Type B pancreatic cell (in vitro differentiated cells): ENCODE measurements at places on chromosomes 13 and 19. TPM values are rescaled to one million over a fixed set of nuclear protein-coding genes. Genes with fewer than 3 reads are reported as not detected.

ZNF585A gene
- total RNA-seq: 11.6 and 14.0 TPM in 2 replicates

MEIOSIN gene
- not detected in 2 replicates for total RNA-seq

ZSCAN1 gene
- total RNA-seq: 0.95 and 1.9 TPM in 2 replicates

ZNF234 gene
- 17.2 and 20.7 TPM in 2 replicates for total RNA-seq

CEACAM8 gene
- total RNA-seq: not detected in 2 replicates

SLC17A7 gene
- total RNA-seq: 0.19 TPM in 1 of 2 replicates, not detected in the other

ZNF541 gene
- not detected in 2 replicates for total RNA-seq

FXYD1 gene
- total RNA-seq: 2.0 and 5.3 TPM in 2 replicates

SH2D3A gene
- total RNA-seq: 17.4 and 47.5 TPM in 2 replicates

OR4F17 gene
- not detected in 2 replicates for total RNA-seq

TRIM28 gene
- total RNA-seq: 401 and 679 TPM in 2 replicates

ZGLP1 gene
- total RNA-seq: 5.5 and 17.0 TPM in 2 replicates

POU2F2 gene
- 0.57 and 1.7 TPM in 2 replicates for total RNA-seq

DNAAF3 gene
- 5.9 and 12.2 TPM in 2 replicates for total RNA-seq

LILRA6 gene
- total RNA-seq: not detected in 2 replicates

BABAM1 gene
- 84.6 and 93.3 TPM in 2 replicates for total RNA-seq

LILRA1 gene
- total RNA-seq: not detected in 2 replicates

DNA sequence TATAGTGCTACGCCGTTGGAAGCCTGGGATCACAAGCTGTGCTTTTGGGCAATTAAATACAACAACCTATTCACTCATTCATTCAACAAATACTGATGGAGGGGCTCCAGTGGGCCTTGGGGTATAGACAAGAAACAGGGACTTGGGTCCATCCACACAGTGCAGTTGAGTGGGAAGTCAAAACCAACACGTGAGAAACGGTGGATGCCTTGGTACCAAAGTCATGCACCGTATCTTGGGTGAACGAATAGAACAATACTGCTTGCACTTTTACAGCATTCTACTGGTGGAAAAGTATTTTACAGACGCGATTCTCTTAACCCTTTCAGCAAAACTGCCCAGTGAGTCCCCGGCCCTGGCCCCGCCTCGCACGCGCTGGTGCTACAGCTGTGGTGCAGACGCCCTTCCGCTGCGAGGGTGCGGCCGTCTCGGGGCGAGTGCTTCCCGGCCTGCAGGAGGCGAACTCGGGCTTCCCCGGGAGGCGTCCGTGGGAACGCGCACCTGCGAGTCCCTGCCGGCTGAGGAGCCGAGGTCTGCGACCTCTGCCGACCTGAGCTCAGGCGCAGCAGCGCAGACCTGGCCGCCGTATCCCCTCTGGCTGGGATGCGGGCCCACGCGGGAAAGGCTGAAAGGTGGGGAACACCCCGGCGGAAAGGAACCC lies 8.3 kb downstream of the TNFRSF19 start:
- DNase-seq: peak; percentile 84

DNA sequence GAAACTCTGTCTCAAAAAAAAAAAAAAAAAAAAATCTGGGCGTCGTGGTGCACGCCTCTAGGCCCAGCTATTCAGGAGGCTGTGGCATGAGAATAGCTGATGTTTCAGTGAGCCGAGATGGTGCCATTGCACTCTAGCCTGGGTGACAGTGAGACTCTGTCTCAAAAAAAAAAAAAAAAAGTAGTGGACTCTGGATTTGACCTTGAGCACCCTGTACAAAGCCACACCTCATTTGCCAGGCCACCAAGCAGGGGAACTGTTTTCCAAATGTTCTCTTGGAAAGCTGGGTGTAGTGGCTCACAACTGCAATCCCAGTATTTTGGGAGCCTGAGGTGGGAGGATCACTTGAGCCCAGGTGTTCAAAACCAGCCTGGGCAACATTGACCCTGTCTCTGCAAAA lies 3.8 kb upstream of the ZNF555 start:
- DNase-seq: no peak

DNA sequence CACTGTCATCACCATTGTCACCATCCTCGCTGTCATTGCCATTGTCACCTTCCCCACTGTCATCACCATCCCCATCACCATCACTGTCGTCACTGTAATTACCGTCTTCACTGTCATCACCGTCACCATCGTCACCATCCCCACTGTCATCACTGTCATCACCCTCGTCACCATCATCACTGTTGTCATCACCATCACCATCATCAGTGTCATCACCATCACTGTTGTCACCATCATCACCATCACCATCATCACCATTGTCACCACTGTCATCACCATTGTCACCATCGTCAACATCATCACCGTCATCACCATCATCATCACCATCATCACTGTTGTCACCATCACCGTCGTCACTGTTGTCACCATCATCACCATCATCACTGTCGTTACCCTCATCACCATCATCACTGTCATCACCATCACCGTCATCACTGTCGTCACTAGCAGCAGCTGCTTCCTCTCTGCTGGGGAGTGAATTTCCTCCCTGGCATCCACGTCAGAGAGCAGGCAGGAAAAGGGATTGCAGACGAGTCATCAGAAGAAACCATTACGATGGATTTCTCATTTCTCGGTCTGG lies 27.3 kb downstream of the TMEM255B start:
- no peak for DNase-seq

DNA sequence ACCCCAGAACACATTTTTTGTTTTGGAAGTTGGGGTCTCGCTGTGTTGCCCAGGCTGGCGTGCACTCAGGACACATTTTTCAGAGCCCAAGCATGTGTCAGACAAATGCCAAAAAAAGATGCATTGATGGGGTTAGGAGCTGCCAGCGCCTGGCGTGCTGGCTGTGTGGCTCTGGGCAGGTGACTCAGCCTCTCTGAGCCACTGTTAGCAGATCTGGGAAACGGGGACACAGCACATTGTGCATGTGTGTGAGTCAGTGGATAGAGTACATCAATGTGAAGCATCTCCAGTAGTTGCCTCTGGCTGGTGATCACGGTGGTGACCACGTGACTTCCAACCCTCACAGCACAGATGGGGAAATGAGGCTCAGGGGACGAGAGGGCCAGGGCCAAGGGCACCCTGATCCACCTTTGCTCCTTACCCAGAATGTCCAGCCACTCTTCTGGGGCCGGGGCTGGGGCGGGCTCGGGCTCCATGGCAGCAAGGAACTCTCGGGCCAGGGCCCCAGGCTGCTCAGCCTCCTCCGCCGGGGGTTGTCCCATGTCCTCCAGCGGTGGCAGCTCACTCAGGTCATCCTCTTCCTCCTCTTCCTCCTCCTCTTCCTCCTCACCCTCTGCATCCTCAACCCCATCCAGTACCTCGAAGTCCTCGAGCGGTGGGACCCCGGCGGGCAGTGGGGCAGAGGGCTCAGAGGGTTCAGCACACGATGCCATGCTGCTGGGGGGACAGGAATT lies 1.9 kb downstream of the FKBP8 start:
- no peak for DNase-seq

DNA sequence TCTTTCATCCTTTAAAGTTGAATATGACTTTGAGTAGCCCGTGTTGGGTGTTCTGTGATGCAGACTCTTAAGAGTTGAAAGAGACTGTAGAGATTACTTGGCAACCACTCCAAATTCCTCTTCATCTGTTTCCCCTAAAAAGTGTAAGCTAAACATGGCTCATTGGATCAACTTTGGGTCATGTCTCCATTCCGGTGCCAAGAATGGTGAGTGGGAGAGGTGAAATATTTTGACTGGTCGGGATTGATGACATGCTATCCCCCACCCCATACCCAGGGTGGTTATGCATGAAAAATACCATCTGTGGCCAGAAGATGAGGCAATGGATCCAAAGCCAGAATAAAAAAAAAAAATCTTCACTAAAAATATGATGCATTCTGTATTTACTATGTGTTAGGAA lies 281.3 kb upstream of the SOX21 start:
- no peak for DNase-seq

- DNase-seq: peak; percentile 77
Measured at GRCh38 chr13:95301183-95301967, at the start of gene ABCC4. Gene ABCC4 (minus strand): TSS chr13:95301451. CDS start chr13:95301314, 137 bp downstream.

DNA sequence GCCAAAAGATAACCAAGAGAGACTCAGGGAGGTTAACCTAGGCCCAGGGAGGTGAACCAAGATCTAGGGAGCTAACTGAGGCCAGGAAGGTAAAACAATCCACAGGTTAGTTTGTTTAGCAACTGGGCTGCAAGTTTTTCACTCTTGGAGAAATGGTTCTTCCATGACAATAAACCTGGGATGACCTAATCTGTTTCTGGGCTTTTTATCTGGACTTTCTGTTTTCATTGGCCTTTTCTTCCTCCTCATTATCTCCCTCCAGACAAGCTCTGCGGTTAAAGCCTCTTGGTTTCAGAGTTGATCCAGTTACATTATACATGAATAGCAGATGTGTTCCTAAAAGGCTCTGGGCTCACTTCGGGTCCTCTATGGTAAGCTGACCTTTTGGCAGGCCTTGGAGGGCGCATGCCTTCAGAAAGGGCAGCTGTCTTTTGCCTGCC lies 44.2 kb downstream of the PCDH8 start:
- no peak for DNase-seq

- no peak for DNase-seq
Measured at GRCh38 chr19:4357095-4357797, 13.9 kb downstream of the MPND start.

DNA sequence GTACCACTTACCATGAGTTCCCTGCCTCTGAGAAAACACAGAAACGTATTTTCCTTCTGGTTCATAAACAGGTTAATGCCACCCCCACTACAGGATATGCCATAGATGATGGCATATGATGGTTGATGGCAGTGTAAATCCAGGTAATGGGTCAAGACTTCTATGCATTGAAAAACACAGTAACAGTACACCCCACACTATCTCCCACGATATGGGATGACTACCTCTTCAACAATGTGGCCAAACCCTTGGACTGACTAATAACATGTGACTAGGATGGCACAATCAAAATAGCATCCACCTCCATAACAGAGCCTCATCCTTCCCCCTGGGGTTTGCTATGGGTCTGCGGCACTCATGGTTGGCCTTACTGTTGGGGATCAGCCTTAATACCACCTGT lies 22.0 kb downstream of the ZNF235 start:
- DNase-seq: no peak

- no peak for DNase-seq
Measured at GRCh38 chr19:5814123-5814851, 9.4 kb downstream of the NRTN start.

- DNase-seq: peak; percentile 34
Measured at GRCh38 chr13:113145496-113145895, 13.0 kb upstream of the PROZ start.

DNA sequence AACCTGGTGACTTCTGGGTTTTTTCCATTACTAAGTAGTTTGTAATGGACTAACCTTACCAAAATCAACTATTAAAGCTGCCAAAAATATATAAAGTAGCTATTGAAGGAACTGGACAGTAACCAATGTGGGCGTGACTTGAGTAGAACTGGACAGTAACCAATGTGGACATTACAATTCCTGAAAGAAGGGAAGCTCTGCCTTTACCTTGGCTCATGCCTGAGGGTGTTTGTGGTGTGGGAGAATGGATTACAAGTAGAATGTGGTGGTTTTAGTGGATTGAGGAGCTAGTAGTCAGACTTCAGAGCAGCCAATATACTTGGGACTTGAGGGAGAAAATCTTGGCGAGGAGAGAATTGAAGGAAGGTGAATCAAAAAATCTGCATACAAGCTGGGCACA lies 17.5 kb downstream of the LRRC63 start:
- no peak for DNase-seq

GRCh38 chr13:25080773-25081172 lies 15.2 kb upstream of the PABPC3 start:
- no peak for DNase-seq

- DNase-seq: no peak
Measured at GRCh38 chr19:18677156-18677555, 6.3 kb upstream of the CRTC1 start.

DNA sequence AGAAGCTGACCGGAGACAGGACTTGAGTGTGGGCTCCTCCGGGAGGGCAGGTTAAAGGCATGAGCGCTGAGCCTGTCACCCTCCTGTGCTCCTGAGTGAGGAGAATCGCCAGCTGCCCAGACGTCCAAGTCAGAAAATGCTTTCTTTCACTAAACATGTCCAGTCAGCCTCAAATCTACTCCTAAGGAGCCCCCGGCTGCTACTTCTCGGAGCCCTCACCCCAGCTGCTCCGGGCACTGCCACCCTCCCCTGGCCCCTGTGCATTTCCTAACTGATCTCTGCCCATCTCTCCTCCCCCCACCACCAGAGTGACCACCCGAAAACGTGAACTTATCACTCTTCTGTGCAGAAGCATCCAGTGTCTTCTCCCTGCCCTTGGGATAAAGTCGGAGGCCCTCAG lies 277.5 kb upstream of the SOX1 start:
- DNase-seq: no peak

- no peak for DNase-seq
Measured at GRCh38 chr19:38304352-38304865, 358 bp downstream of the C19orf33 start.

GRCh38 chr13:97109256-97109655 lies 112.9 kb upstream of the MBNL2 start:
- DNase-seq: no peak

GRCh38 chr19:31979362-31979761 lies 366.0 kb upstream of the ZNF507 start:
- peak; percentile 25 for DNase-seq

DNA sequence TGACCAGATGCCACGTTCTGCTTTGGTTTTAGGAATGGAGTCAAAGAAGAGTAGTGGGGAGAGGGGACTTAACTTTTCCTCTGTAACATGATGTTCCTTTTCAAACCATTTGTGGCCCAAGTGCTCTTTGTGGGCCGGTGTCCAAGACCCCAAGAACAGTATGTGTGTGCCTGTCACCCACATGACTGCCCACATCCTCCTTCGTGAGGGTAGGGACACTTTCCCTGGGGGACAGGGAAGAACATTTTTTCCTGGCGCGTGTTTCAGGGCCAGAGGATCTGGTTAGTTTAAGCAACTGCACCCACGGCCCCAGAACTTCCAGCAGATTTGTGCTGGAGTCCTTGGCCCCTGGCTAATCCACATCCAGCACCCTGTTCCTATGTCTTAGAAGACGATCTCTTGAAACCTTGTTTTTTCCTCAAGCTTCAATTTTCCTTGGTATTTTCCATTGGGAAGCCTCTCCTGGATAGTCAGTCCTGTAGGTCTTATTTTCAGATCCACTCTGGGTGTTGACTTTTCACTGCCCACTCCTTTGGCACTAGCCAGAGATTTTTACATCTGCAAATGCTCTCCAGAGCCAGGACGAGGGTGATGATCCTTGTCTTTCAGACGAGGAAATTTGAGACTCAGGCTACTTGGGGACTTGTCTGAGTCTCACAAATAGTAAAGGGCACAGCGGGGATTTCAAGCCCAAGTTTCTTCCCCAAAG lies 10.8 kb upstream of the CCDC97 start:
- no peak for DNase-seq

DNA sequence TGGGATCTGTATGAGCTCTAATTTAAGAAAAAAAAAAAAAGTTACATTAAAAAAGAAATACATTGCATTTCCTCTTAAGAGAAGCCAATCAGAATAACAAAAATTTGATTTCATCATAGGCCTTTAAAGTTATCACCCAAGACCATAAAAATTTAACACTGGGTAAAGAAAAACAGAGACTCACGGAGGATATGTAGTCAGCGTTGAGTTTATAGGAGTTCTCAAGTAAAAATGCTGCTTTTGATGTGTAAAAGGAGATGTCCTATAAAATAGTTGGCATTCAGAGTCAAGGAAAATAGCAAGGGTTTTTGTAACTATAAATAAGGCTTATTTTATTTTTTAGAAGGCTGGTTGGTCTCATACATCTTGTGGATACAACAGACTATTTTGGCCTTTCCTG lies 191.1 kb downstream of the EFNB2 start:
- no peak for DNase-seq

GRCh38 chr13:109436841-109437240 lies 349.5 kb downstream of the IRS2 start:
- no peak for DNase-seq
